Activated CD8-positive, alpha-beta memory T cell treated with anti-CD3 and anti-CD28 coated beads, Interleukin-2, amount 50 U/mL, for 4 hours (primary cell): ENCODE measurements at places on chromosomes 3 and 15.

GRCh38 chr3:11810276-11810675 lies 36.4 kb downstream of the TAMM41 start:
- no peak for DNase-seq

GRCh38 chr3:11290743-11291680 lies 18.8 kb downstream of the ATG7 start:
- DNase-seq = peak; percentile 17

GRCh38 chr3:13074006-13074375 lies 762 bp upstream of the IQSEC1 start:
- DNase-seq = no peak

DNA sequence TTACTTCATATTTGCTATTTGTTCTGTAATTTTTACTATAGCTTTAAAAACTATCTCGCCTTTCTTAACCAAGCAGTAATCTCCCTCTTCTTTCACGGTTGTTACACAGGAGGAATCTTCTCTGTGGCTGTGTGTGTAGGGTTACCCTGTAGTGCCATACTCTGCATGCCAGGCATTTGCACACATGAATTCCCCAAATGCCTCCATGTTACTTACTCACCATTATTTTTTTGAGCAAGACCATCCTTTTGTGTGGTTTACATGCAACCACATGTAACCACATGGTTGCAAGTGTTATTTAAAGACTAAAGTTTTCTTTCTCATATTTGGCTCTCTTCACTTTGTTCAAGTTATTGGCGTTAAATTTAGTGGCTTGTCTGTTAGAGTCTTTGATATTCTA lies 45.5 kb downstream of the HPS3 start:
- no peak for DNase-seq

GRCh38 chr15:96181873-96182301 lies 148.6 kb upstream of the NR2F2 start:
- DNase-seq = no peak

GRCh38 chr3:46710671-46711295 lies 6.9 kb downstream of the PRSS50 start:
- DNase-seq = no peak

DNA sequence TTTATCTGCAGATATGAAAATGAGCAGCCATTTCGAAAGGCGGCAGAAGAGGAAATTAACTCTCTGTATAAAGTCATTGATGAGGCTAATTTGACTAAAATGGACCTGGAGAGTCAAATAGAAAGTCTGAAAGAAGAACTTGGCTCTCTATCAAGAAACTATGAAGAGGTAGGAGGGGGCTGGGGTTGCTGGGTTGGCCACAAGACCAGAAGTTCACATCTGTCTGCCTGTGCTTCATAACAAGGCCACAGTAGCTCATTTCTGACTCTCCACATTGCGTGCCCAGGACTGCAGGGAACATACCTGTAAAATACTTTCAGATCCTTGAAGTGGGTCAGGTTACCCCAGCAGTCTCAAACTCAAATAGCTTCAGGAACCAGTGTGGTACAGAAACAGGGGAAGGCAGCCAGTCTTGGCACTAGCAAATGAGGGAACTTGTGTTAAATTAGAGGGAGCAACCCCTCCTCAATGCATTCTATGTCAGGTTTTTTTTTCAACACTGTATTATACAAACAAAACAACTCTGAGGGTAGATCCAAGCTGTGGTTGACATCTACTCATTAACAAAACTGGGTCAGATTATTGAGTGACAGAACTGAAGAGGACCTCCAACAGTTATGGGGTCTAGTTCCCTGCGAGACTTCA lies 48.7 kb downstream of the BFSP2 start:
- no peak for DNase-seq

- no peak for DNase-seq
Observed at GRCh38 chr3:181929501-181929900, 217.8 kb downstream of the SOX2 start.

DNA sequence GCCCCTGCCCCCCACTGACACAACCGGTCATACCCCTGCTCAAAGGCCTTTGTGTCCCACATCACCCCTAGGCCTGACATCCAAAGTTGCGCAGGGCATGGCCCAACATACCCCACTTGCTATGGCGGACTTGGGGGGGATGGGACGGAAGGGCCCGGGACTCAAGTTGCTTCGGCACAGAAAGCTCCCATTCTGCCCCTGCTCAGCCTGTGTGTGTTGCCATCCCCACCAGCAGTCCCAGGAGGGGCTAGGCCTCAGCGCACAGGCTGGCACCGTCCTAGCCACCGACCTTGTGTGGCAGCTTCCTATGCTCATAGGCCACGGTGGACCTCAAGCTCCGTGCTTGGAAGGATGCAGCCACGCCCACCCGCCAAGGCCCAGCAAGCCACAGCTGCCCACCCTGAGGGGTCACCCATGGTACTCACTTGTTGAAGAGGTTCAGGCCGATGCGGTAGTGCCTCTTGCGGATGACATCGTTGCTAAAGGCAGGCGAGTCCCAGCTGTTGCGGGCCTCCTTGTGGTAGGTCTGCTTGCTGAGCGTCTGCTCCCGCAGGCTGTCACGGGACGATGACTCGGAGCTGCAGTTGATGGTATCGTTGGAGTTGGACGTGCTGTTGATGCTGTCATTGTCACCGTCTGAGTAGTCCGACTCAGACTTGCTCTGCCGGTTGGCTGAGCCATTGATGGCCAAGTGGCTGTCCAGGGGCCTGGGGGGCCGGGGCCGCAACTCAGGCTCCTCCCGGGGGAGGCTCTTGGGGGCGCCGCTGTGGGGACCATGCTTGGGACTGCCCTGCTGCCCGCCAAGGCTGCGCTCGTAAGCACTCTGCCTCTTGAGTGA lies 93.9 kb upstream of the RPL32 start:
- DNase-seq = no peak

GRCh38 chr3:11591391-11592282 lies 52.1 kb downstream of the VGLL4 start:
- no peak for DNase-seq

GRCh38 chr3:127693336-127693843 lies 20.6 kb downstream of the ABTB1 start:
- DNase-seq = no peak

DNA sequence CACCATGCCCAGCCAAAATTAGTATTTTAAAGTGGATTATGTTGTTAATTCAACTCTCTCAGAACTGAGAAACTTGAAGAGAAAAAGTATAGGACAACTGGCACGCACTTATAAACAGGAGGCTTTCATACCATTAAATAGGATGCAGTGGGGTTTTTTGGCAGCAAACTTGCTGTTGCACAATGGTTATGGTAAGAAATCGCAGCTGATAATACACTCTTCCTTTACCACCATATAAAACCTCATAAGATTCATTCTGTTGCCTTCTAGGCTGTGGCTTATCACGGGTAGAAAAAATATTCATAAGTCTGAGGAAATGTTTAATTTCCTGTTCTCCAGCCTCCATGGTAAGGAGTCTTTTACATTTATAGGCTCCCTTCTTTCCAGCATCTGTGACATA lies 95.3 kb downstream of the TMCO5A start:
- DNase-seq = no peak

DNA sequence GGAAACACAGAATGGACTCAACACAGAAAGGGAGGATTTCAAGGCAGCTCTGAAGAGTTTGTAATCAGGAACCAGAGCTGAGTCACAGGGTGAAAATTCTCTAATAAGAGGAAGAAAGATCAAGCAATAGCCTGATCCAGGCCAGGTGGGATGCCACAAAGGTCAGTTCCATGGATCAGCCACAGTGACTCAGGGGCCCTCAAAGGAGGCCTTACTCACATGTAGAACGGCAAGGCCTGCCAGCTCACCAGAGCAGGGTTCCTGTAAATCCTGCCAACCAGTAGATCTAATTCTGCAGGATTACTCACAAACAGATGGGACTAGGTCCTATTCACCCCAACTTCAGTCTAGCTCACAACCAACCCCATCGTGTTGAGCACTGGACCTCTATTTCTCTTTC lies 78.3 kb upstream of the PPP2R3A start:
- DNase-seq = no peak

DNA sequence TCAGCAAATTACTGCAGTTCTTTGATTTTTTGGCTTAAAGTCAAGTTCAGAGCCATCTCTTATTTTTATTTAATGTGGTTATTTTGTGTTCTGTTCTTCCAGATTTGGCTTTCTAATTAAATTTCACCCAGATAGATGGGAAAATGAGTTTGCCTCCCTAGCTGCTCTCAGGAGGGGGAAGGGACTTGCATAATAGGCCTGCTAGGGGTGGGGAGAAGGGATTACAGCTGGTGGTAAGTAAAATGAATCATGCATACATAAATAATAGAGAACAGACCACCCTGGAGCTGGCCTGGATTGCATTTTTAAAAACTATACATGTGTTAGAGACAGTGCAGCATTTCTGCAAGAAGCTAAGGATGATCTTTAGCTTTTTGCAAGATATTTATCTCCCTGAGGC lies 3.9 kb upstream of the PXYLP1 start:
- DNase-seq = no peak

GRCh38 chr3:71854096-71854495 lies 69.1 kb upstream of the PROK2 start:
- DNase-seq = no peak

DNA sequence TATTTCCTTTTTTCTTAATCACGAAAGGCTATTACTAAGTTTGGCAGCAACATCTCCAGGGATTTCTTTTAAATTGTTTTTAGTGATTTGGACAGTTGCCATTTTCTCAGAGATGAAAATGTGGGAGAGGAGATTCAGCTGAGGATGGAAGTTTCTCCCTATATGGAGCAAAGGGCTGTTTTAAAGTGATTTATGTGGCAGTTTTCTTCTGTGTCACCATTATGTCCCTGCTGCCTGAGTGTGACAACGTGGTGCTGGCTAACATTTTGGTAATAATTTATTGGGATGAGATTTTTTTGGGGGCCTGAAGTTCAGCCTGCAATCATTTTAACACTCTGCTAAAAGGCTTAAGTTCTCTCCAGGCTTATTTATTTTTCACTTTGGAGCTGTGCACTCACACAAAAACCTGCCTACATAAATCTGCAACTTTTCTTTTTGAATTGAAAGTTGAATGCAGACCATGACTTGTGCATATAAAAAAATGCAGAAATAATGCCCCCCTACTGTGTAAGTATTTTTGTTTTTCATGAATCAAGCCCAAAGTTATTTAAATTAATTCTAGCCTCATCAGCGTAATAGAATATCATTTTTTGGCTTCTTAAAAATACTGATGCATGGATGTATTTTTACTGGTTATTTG lies 210.9 kb downstream of the ZIC1 start:
- DNase-seq = no peak

DNA sequence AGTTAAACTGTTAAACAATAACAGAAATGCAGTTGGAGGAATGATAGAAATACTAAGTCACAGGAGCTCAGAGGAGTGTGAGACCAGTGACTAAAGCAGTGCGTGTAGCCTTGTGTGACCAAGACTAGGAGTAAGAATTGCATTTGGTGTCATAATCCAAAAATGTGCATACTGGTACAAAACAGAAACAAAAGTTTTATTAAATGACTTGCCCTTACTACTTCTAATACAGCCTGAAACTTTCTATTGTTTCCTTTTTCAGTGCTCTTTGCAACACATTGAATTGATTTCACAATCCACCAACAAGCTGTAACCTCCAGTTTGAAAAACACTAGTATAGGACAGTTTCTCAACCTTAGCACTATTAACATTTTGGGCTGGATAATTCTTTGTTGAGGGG lies 17.1 kb downstream of the SNX1 start:
- DNase-seq = no peak

- DNase-seq = no peak
Observed at GRCh38 chr3:132346841-132347736, 29.9 kb downstream of the ACP3 start.

DNA sequence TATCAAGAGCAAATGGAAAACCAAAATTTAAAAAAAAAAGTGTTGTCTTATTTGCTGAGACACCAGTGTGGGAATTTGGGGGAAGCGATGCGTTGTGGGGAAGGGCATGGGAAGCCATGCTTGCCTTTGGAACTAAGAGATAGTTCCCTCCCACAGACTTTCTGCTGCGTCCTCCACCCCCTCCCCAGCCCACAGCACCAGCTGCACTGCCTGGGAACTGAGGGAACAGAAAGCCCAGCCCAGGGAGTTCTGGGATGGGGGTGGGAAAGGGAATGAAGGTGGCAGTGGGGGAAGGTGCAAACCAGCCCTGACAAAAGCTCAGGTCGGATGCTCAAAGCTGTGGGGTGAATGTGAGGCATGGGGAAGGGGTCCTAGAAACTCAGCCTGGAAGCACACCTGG lies 8.1 kb upstream of the NTRK3 start:
- no peak for DNase-seq

DNA sequence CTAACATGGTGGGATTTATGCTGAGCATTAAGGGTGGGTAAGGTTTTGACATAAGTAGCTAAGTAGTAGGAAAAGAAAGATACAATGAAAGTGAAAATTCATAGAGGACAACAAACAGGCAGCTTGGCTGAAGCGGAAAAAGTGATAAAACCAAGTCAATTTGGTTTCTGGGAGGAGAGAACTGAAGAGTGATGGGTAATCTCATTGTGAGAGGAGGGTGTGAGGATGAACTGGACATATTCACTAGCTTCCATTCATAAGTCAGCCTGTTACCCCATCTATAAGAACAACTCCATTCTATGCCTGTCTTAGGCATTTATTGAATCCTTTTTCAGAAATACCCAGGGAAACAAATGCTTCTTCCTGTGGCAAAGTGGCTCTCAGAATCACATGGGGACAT lies 67.1 kb upstream of the BBX start:
- DNase-seq = no peak

DNA sequence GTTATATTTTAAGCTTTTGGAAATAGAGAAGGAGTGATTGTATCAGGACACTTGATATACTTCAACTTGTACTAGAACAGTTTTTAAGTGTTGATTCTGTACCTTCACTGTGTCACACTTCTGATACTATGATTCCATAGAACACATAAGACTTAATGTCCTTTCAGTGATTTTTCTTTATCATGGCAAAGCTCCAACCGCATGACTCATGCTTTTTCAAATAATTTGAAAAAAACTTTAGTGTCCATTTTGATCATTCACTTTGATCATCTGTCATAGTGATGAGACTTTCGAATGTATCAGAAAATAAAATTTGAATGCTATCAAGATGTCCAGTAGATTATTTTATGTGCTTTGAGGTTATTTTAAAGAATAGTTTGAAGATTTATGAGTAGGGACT lies 32.0 kb downstream of the AP4E1 start:
- no peak for DNase-seq

DNA sequence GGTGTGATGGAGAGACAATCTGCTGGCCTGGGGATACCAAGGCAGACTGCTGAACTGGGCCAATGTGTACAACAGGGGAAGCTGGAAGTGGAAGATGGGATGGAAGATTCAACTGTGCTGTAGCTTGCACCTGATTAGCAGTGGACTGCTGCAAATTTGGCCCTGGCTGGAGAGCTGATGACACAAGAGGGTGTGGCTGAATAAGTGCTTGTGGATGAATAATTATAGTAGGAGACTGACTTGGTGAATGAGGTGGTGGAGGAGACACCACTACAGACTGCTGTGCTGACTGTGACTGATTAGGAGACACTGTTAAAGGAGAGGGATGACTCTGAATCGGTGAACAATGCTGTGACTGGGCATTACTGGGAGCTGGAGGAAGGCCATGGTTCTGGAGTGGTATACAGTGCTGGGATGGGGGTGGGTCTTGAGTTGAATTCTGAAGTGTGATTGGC lies 52.5 kb downstream of the PHC3 start:
- no peak for DNase-seq

GRCh38 chr3:78161736-78162135 lies 1121.8 kb downstream of the ROBO2 start:
- DNase-seq = no peak

GRCh38 chr15:88512601-88513000 lies 33.9 kb downstream of the DET1 start:
- no peak for DNase-seq
